Stimulated activated CD8-positive, alpha-beta memory T cell treated with anti-CD3 and anti-CD28 coated beads, Interleukin-7, amount 100 ng/mL, for 1 hour (primary cell): ENCODE measurements at places on chromosomes 6 and 20.
A peak's percentile ranks its signal among the peaks of the same experiment; 100 is the strongest.

GRCh38 chr6:49552596-49552995 is 2.1 kb downstream of the C6orf141 start:
- DNase-seq, result no peak

DNA sequence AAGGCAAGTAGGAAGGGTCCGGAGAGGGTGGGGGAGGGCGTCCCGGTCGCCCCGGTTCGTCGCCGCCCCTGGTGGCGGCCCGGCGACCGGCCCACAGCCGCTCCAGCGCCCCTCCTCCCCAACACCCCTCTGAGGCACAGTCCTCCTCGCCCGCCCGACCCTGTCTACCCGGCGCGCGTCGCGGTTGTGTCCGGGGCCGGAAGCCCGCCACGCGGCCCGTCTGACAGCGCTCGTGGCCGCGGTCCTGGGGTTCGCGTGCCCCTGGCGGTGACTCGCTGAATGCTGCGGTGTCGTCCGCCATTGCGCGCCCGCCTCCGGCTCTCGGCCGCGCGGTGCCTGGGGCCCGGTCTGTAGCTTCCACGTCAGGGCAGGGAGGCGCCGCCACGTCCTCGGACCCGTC is 335.3 kb upstream of the DEFB115 start:
- DNase-seq, result no peak

- no peak for DNase-seq
Observed at GRCh38 chr20:61746781-61747180, 318.9 kb downstream of the TAF4 start.

DNA sequence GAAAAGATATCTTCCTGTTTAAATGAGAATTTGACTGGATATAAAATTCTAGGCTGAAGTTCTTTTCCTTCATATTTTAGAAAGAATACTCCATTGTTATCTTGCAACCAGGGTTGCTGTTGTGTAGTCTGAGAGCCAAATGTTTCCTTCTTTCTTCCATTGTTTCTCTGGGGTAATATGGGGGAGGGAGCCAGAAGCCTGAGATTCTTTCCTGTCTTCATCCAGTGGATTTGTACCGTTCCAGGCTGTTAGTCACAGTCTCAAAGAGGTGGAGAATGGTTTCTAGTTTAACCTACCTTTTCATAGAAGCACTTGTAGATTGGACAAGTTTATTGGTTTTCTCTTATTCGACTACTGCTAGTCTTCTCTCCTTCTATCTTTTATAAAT is 6.1 kb upstream of the ULBP3 start:
- DNase-seq, result no peak

DNA sequence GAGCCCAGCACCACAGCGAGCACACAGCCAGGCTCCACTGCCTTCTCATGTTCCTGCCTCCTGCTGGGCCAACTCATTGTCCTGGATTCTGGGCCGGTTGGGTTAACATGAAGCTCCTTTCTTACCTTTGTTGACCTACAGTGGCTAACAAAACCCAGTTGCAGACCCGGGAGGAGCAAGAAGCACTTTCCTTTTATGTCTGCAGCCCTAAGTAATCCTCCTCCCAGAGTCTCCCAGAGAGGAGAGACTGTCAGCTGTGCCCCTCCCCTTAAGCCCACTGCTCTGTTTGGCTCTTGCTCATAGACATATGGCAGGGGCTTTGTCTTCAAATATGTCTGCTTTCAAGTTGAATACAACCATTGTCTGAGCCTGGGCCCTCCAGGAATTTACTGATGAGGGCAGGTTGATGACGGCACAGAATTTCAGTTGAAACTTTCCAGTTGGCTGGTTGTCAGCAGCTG is 55.2 kb downstream of the PSMB1 start:
- no peak for DNase-seq

DNA sequence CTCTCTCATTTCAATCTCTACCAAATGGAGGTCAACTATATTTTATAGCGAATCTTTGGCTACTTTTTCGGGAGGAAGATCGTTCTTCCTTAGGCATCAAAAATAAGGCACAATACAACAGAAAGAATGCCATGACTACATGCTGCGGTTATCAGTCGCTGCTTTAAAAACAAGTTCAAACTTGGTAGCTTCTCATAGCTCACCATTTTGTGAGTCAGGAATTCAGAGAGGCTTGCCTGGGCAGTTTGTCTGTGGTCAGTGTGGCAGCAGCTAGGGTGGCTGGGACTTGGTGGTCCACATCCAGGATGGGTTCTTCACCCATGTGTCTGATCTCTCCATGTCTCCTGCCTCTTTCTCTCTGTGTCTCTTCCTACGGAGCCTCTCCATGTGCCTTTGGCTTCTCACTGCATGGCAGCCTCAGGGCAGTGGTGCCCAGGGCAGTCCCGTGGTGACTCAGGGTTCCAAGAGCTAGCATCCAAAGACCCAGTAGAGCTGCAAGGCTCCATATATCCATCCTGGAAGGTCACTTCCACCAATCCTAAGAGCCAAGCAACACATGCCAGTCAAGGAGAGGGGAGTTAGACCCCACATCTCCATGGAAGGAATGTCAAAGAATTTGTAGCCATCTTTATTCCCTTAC is 10.4 kb downstream of the SCML4 start:
- no peak for DNase-seq

- no peak for DNase-seq
Observed at GRCh38 chr20:45470937-45471336, 1.4 kb downstream of the WFDC2 start.

- DNase-seq, result no peak
Observed at GRCh38 chr6:108253241-108253640, 7.6 kb downstream of the SNX3 start.

DNA sequence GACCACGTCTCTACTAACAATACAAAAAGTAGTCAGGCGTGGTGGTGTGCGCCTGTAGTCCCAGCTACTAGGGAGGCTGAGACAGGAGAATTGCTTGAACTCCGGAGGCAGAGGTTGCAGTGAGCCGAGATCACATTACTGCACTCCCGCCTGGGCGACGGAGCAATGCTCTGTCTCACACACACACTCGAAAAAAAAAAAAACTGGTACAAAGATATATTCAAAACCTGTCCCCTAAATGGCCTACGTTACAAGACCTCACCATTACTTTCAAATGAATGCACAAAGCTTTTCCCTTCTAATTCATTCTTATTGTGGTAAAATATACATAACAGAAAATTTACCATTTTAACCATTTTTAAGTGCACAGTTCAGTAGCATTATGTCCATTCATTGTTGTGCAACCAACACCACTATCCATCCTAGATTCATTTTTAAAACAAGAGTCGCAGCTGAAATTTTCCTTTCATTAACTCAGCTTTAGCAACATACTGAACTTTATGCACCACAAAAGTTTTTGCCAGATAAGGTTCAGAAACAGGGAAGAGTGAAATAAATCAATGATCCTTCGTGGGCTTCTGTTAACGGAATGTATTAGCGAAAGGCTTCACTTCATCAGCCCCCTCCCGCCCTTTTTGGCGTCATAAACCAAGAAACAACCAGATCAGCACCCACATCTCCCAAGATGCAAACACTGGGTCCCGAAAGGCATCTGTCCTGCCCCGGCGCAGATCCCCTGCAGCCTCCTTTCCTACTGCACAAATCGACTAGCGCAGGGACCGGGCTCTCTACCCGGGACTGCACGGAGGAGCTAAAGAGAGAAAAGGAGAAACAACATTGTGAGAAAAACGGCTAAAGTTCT is 825 bp upstream of the FAM135A start:
- no peak for DNase-seq

DNA sequence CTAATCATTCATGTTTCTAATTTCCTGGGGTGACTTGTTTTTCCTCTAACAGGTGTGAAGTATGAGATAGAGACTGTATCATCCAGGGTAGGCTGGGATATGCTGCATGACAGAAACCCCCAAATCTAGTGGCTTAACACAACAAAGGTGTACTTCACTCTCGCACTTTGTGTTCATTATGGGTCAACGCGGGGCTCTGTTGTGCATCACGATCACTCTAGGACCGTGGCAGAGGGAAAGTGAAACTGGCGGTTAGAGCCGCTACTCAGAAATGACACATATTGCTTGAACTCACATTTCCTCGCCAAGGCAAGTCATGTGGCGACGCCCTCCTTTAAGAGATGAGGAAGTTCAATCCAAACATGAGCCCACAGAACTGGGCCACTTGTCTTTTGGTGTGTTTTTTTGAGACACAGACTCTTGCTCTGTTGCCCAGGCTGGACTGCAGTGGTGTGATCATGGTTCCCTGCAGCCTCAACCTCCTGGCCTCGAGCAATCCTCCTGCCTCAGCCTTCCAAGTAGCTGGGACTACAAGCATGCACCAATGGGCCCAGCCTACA is 41.3 kb downstream of the PCNA start:
- DNase-seq, result peak; percentile 42

DNA sequence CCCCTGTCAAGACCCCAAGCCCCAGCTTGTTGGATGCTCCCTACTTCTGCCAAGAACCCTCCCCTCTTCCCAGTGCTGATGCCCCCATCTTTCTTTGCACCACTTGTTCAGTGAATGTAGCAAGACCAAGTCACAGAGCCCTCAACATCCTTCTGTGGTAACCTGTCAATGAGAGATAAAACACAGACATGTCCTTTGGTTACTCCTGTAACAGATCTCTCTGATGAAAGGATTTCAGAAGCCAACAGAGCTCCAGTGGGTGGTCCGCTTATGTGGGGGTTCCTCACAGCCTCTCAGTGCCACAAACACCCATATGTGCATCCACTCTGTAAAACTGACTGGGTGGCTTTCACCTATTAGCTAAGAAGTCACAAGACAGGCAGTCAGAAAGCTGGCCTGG is 93.2 kb upstream of the CST7 start:
- DNase-seq, result no peak

- DNase-seq, result no peak
Observed at GRCh38 chr20:10795286-10796026, 121.7 kb upstream of the JAG1 start.

GRCh38 chr6:121853686-121854085 is 418.2 kb downstream of the GJA1 start:
- no peak for DNase-seq

DNA sequence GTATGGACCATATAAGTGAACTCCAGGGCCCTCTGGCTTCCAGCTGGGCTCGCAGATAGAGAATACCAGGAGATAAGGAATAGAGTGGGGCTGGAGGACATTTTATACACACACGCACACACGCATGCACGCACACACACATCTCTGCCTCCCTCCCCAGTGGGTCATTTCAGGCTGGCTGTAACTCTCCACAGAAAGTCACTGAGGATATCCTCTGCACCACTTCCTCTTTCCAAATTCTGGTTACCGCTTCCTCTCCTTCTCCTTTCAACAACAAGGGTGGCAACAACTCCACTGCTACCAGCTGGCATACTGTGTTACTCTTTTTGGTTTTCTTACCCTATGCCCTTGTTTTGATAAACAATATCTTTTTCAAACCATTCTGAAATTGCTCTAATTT is 280.2 kb downstream of the COL12A1 start:
- DNase-seq, result no peak

GRCh38 chr6:140209775-140210174 is 835.3 kb upstream of the CITED2 start:
- no peak for DNase-seq

DNA sequence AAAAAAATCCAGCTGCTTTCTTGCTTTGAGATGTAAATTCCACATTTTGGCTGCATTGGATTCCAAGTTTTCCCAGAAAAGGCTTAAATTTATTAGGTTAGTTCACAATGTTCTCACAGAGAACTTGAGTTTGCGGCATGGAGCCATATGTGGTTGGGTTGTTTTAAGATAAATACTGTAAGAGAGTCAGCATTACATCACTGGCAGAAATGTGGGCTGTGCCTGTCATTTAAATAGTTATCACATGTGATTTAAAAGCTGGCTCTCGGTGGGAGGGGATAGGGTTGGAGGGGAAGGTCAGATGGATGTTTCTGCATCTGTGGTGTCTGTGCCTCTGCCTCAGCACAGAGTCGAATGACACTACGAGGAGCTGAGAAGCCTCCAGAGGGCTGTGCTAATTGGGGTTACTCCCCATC is 73.8 kb upstream of the SCP2D1 start:
- DNase-seq, result no peak

DNA sequence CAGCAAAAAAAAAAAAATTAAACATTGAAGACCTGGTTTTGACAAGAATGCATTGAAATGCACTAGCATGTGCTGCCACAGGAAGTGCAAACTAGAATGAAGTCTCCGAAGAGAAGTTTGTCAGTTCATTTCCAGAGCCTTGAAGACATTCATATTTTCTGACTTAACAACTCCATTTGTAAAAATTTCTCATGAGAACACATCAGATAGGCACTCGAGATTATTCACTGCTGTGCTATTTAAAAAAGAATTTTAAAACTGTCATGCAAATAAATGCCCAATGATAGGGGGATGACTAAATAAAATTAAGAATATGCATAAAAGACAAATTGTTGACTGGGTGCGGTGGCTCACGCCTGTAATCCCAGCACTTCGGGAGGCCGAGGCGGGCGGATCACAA is 394.6 kb upstream of the JARID2 start:
- no peak for DNase-seq

DNA sequence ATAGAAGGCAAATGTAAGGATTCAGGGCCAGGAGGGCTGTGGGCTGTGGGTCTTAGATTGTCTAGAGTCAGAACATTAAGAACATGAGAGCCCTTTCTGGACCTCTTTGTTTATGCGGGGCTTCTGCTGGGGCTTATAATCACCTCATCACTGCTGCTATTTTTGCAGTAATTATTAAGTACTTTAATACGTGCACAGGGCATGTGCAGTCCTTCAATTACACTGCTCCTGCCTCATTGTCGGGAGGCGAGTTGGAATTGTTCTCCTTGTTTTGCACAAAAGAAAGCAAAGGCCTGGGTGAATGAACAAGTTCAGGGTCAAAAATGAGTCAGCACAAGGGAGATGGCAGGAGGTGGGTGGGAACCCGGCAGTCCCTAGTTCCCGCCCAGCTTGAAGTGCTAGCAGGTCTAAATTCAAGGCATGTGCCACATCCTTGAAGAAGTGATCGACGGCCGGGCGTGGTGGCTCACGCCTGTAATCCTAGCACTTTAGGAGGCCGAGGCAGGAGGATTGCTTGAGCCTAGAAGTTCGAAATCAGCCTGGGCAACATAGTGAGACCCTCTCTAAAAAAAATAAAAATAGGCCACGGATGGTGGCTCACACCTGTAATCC is 34.4 kb upstream of the PTPN1 start:
- DNase-seq, result no peak

DNA sequence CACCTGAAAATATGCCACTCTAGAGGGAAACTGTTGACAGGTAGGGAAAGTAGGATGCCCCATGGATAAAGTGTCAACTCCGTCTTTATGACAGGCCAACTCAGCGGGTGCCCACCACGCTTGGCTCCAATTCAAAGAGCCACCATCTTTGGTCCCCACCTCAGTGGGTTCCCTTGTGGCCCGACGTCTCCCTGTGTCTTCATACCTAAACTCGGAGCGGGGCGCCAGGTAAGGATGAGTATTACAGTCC is 277 bp downstream of the MDC1 start:
- DNase-seq, result no peak
